ENCODE measurements at places on chromosomes 7 and 10.

GRCh38 chr10:35089611-35090161 is 455 bp downstream of the CUL2 start:
- peak; percentile 58 for DNase-seq

DNA sequence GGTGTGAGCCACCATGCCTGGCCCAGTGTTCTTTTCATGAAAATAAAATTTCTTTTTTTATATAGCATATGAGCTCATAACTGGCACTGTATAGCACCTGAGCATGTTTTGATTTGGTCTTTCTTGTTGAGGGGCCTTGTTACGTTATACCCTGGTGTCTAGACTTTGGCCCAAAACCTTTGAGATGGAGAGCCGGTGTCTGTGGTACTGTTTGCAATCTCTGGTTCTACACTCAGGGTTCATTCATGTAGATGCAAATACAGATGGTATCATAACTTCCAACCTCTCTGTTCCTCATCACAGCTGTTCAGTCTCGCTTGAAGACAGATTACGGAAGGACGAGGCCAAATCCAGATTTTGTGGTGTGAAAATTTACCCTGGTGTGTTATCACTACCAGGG is at the start of gene TAS2R5:
TAS2R5 (plus strand) TSS at position 301 of the 400 bp plus-strand sequence. CDS start 145 bp downstream, outside the sequence.
- DNase-seq = no peak

GRCh38 chr10:113007821-113008220 is 57.8 kb downstream of the TCF7L2 start:
- DNase-seq = no peak

- DNase-seq = no peak
Observed at GRCh38 chr7:117132321-117133120, 179.2 kb downstream of the ST7 start.

DNA sequence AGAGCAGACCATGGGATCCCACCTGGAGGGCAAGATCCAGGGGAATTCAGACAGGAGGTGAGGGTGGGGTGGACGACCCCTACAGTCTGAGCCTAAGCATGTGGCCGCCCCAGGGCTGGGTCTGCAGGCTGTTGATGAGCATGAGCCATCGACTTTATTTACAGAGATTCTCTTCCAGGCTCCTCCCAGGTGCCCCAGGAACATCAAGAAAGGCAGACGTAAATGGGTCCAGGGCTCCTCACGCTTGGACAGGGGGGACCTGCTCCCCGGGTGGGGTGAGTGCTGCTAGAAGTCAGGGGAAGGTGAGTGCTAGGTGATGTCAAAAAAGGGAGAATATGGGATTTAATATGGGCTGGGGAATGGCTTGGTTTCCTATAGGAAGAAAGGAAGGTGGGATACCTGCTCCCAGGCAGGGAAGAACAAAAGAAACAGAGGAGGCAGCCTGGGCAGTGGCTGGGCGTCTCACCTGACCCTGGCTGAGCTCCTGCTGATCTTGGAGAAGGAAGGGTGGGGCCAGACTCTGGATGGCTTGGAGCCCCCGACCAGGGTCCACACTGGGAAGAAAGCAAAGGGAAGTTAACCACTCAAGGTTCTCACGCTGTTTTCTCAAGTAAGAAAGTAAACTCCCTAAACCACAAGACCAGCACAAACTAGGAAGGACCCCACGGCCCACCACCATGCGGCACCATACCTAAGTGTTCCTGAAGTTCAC is 162.1 kb upstream of the SHH start:
- DNase-seq = no peak
